NCI-H187 (cell line): ENCODE measurements at places on chromosomes 7 and 10.

DNA sequence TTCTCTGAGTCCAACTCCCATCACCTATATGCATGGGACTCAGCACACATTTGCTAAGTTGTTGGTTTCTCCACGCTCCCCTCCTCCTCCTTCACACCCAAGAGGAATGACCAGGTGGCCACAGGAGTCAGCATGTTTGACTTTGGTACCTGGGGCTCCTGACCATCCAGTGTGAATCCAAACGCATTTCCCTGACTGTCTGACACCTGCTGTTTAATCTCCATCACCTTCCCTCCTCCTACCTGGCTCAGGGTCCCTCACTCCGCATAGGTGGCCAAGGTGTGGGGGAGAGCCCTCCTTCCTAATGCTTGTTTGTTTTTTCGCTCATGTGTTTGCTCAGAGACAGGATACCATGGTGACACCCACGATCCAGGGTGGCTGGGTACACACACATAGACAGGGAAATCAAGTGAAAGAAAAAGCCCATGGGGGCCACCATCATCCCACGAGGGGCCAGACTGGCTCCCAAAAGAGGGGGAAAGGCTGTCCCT lies 194.9 kb downstream of the KCNMA1 start:
- no peak for DNase-seq

DNA sequence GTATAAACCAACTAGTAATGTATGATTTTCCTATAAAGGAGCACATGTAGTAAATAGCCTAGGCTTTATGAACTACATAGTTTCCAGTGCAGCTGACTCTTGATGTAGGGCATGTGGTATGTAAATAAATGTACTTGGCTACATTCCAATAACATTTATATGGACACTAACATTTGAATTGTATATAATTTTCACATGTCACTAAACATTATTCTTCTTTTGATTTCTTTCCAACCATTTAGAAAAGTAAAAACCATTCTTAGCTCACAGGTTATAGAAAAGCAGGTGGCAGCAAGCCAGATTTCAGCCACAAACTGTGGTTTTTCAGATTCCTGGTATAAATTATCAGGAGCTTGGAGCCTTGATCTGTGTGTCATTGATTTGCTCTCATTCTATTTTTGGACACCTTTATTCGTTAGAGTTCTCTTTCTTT lies 1182.0 kb downstream of the CNTNAP2 start:
- DNase-seq, result no peak

DNA sequence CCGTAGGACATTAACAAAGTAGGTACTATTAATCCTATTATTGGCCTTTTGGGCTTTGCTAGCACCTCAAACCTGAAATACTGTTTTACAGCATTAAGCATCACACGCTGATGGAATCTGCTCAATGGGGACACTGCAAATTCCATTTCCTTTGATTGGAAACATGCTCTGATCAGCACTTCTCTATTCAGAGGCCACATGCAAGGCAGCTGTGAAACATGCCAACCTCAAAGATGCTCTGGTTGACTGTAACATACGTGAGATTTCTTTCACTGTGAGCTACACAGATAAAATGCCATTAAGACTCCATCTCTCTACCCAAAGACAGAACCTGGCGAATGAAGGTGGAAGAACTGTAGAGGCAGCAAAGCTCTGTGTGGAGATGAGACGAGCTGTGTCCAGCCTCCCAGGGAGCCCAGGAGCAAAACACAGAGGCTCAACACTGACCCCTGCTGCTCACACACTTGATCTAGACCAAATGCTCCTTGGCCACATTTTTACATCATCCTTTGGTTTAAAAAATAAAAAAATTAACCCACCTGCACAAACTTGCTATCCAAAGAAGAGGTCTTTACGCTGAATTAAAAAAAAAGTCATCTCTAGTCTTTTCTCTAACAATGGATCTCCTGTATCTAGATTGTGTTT lies 8.0 kb downstream of the RSU1 start:
- no peak for DNase-seq

GRCh38 chr10:28179006-28179742 lies 123.7 kb downstream of the MPP7 start:
- DNase-seq, result peak; percentile 1

DNA sequence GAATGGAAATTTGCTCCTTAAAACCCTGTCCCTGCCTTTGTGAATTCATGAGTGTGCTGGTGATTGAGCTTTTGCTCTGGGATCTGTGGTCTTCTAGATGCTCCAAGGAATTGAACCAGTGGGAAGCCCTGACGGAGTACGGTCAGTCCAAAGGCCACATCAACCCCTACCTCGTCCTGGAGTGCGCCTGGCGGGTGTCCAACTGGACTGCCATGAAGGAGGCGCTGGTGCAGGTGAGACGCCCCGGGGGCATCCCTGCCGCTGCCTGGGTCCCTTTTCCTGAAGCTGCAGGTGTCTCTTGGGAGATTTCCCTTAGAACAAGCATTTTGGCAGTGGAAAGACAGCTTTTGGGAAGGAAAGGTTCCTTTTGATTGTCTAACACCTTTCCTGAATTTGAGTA lies 100.3 kb downstream of the TRRAP start:
- DNase-seq, result no peak
